ENCODE measurements at places on chromosomes 12 and 14.

- no peak for DNase-seq
These were observed 518.6 kb downstream of the VRK1 start for GRCh38 chr14:97315790-97316189.

- no peak for DNase-seq
These were observed 16.2 kb downstream of the ABHD4 start for GRCh38 chr14:22614240-22614799.

GRCh38 chr12:52617403-52617785 is 965 bp downstream of the KRT73 start:
- DNase-seq, result no peak

- no peak for DNase-seq
These were observed at the start of gene DYRK4 for GRCh38 chr12:4562034-4562657. DYRK4 (plus strand) TSS chr12:4562208; CDS start chr12:4562246, 38 bp downstream.

- DNase-seq, result no peak
These were observed 395.1 kb upstream of the RGS6 start for GRCh38 chr14:71536927-71537772.

DNA sequence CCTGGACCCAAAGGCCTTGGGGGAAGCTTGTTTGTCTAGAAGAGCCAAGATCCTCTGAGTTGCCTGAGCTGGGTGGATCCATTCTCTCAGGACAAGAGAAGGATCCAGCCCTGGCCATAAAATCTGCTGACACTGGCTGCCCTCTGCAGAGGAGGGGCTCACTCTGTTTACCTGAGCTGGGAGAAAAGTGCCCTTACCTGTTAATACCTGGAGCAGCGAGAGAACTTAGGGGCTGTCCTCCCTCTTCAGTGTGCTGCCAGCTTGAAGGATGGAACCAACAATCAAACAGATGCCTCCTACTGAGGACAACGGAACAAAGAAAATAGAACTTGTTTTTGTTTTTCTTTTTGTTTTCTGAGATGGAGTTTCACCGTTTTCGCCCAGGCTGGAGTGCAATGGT is 7.3 kb upstream of the KRT7 start:
- DNase-seq, result no peak

- DNase-seq, result no peak
These were observed 863.5 kb upstream of the MGAT4C start for GRCh38 chr12:87119713-87120112.

GRCh38 chr12:118332511-118332910 is 40.2 kb downstream of the TAOK3 start:
- DNase-seq, result peak; percentile 57

DNA sequence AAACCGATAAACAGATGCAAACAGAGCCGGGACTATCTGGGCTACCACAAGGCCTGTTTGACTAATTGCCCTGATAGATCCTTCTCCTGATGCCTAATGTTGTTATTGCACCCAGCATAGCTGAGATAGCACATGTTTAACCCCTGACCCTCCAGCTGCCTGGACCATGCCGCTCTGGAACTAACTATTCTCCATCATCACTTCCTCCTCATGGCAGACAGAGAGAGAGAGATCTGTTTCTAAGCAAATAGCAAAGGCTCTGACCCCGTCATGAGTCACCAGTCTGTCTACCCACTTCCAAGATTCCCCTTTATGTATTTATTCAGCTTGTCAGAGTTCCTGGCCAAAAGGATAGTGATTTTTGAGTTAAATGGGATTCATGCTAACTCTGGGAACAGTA is 58.2 kb upstream of the FLRT2 start:
- no peak for DNase-seq

DNA sequence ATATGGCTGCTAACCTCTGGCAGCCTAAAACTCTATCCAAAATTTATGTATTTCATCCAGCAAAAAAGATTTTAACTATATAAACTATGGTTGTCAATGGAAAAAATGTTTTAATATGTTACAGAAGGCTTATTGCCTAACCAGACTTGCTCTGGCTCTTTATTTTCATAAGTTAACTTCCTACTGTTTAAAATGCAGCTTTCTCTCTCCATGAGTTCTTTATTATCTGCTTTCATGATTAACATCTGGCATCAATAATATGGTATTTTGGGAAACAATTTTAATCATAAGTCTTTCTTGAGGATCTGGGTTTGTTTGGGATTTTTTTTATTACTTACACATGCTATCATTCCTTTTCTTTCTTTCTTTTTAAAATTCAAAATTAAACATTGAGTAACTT is 20.5 kb downstream of the KERA start:
- no peak for DNase-seq

GRCh38 chr14:63282997-63283883 is 35.5 kb downstream of the GPHB5 start:
- DNase-seq, result no peak

DNA sequence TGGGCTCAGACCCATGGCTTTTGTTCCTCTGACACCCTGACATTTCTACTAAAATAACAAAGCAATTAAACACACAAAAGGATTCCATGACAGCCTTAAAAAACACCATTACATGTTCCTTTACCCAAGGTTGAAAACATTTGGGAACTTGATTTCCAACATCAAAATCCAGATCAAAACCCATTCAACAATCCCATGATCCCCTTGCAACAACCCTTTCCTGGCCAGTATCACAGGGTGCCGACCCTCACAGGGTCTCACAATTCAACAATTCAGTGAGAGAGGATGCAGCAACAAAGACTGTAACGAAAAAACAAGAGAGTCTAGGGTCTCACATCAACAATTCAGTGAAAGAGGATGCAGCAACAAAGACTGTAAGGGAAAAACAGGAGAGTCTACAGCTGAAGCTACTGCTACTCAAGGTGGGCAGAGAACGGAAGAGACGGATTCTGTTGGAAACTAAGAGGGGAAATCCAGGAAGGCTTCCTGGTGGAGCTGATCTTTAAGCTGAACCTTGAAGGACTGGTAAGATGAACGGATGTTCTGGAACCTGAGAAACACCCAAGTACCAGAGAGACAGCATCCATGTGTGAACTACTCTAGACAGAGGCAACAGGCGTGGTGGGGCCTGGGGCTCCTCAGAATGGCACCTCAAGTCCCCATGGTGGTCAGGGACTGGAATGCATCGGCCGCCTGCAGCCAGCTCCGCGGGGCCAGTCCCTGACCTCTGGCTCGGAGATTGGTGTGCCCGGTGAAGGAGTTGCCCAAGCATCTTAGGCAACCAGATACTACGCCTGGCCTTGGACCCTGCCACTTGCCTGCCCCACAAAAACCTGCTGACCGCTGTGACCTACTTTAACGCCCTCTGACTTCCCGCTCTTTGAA is 22.7 kb upstream of the ZFP36L1 start:
- DNase-seq, result no peak

DNA sequence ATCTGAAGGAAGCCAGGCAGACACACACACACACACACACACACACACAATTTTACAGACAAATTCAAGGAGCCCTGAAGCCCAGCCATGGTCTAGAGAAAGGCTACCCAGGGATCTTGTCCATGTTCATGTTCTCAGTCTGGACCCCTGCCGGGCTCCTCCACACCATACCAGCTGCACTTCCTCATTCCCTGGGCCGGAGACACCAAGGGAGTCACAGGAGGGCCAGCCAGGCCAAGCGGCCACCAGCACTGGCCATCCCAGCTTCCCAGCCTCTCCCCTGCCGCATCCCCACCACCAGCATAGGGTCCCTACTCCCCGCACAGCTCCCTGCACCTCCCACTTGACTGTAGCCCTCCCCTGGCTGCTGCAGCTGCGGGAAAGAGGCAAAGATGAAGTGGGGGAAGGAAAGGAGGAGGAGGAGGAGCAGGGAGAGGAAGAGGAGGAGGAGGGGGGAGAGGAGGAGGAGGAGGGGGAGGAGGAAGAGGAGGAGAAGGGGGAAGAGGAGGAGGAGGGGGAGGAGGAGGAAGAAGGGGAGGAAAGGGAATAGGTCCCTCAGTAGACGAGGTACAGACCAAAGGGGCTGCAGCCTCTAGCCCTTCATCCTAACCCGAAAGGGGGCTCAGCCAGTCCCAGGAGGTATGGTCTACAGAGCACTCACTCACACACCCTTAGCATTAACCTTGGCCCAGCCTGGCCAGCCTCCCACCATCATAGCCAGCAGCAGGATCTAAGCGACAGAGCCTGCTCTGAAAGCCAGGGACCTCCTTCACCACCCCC is 293.2 kb downstream of the DPF3 start:
- peak; percentile 6 for DNase-seq

- peak; percentile 50 for DNase-seq
These were observed 3.6 kb downstream of the VDR start for GRCh38 chr12:47901063-47901717.

- no peak for DNase-seq
These were observed 136.2 kb downstream of the NDUFA12 start for GRCh38 chr12:94867066-94867855.

DNA sequence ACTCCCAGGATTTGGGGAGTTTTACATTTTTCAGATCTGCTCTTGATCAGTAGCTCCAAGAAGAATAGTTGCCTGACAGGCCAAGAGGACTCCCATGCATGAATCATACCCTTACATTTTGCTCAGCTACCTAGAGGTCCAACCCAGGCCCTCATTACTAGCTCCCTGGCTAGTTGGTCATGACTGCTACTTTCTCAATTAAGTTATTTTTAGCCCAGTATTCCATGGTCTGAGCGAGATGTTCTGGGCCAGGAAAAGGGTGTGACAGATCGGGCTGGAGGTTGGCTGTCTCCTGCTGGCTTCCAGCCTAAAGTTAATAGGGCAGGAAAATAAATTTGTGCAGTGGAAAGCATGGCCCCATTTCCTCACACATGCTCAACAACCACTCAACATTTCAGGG is 379.2 kb downstream of the GRIN2B start:
- no peak for DNase-seq

DNA sequence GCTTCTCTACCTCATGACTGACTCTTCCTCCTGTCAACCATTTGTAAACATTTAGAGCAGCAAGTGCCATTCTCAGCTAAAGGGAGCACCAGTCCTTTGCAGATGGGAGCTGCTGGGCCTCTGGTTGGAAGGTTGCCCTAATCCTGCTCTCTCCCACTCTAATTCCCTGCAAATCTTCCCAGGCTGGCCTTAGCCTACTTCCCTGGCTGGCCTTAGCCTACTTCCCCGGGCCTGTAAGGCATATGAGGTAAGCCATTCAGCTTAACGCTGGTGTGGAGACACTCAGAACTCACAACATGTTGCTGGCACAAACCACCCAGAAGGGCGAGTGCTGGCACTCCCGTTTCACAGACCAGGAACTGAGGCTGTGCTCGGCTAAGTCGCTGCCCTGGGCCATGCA is 69.0 kb downstream of the CPSF2 start:
- no peak for DNase-seq

DNA sequence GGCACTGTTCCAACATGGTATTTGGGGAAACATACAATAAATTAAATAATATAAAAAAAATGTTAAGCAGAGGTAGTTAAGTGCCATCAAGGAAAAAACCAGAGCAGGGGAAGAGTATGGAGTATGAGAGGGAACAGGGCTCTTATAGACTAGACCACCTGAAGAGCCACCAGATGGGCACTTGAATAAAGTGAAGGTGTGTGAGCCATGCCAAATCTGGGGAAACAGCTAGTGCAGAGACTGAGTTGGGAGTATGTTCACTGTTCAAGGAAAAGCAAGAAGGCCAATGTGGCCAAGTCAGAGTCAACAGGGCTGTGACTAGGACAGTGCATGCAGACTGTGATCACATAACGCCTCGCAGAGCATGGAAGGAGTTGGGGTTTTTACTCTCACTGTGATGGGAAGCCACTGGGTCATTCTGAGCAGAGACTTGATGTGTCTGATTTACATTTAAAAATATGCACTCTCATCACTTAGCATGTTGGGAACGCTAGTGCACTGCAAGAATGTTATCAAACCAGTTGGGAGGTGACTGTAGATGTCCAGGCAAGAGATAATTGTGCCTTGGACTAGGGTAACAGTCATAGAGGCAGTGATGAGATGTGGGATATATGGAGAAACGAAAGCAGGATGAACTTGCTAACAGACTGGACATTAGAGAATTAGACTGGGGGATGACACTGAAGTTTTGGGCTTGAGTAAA is 25.6 kb downstream of the NDUFA12 start:
- DNase-seq, result no peak

DNA sequence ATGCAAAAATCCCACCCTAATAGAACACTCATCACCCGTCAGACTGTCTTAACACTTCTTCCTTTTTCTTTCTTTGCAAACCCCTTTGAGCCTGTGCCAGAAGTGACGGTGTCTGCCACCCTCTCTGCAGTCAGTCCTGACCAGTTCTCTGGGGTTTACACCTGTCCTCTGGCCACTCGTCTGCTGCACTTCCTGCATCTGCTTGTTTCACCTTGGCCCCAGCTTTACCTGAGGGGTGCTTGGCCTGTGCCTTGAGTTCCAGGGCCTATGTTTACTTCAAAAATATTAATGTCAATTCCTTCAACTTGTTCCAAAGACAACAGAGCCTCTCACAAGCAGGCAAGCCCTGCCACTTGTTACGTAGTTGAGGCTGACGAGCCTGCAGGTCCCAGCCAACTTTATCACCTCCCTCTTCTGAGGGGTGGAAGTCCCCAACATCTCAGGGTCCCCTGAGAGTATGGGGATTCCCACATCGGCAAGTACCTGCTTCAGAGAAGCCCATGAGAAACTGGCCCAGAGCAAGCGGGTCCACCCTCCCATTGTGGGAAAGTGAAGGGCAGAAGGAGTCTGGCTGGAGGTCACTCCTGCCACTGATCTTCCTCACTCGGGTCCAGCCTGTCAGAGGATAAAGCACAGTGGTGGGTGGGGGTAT is 205.4 kb downstream of the DAD1 start:
- DNase-seq, result no peak

- DNase-seq, result no peak
These were observed 38.5 kb downstream of the LRIG3 start for GRCh38 chr12:58881816-58882215.

DNA sequence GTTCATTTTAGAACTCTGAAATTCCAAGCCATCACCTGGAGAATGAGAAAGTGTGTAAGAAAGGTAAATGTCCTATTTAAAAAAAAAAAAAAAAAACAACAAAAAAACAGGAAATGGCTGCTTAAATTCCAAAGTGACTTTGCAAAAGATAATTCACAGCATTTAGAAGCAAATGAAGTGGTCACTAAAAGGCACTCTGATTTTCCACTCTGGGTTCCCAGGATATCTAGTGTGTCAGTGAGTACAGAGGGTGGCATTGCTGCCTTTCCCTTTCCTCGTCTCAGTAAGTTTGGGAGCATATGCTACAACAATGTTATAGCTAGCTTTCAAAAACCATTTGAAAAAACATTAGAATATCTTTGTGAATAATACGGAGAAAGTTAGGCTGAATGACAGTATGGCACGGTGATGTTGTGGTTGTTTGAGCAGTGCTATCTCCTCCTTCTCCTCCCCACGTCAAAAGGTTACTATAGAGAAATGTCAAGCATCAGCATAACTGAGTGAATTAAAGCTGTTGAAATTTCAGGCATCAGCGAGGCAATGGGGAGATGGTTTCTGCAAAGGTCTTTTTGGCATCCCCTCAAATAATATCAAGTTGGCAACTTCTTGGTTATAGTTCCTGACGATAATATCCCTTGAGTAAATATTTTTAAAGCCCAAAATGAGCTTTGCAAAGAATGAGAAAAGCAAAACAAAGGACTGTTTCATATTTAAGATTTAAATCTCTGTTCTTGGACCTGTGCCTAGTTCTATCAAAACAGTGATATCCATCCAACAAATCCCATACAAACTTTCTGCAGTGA is 164.5 kb upstream of the E2F7 start:
- no peak for DNase-seq

All from AML-193 (cell line).